ENCODE measurements at places on chromosomes 3 and 15.

DNA sequence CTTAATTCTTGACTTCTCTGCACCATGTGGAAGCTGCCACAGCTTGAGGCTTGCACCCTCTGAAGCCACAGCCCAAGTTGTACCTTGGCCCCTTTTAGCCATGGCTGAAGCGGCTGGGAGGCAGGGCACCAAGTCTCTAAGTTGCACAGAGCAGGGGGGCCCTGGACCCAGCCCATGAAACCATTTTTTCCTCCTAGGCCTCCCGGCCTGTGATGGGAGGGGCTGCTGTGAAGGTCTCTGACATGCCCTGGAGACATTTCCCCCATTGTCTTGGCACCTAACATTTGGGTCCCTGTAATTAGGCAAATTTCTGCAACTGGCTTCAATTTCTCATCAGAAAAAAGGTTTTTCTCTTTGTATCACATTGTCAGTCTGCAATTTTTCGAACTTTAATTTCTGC, 92.8 kb upstream of the GALNT15 start:
- no peak for DNase-seq

GRCh38 chr3:106247902-106248684, 379.3 kb upstream of the CBLB start:
- DNase-seq, result no peak

DNA sequence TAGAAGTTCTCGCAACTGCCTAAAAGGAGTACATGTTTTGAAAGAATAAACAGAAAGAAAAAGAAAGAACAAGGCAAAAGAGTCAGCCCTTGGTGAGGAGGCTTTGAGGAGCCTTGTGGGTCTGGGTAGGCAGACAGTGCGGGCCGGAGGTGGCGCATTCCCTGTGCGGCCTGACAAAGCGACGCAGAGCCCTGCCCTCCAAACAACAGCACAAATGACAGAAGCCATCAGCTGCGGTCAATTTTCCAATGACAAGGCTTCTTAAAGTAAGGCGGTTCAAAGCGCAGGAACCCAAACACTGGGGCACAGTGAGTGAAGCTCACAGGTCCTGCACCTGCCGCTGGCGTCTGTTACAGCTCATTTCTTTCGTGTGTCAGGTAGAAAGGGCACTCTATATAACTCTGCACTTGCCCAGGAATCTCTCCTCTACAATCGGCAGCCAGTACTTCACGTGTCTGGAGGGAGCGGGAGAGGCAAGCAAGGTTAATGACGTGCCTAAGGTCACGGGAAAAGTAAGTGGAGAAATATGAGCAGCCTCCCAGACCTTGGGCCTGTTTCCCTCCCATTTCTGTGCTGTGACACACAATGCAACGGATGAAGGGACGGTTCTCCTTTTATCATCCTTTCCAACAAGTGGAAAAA, 178.1 kb downstream of the OPA1 start:
- no peak for DNase-seq

GRCh38 chr3:33392703-33393125, 47.5 kb downstream of the UBP1 start:
- DNase-seq, result no peak

DNA sequence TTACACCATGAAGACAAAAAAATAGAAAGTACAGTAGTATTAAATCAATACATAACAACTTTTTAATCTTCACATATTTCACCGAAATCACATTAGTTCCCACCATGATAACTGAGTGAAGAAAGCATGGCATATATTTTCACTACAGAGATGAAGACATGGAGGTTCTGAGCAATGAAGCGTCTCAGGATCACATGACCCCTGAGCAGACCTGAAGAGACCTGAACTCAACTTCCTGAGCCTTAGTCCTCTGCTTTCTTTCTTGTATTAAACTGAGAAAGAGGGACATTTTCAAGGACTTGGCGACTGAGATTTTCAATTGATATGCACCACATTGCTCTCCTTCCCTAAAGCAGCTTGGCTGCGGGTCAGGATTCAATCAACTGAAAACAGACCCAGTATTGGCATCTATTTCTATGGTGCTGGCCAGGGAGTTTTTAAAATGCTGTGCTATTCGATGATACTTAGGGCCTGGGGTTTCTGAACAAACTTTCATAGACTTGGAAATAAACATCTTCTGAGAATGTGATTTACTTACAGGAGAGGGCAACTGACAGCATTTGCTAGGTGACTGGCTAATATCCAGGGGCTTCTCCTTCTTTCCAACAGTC, 165.1 kb downstream of the LSAMP start:
- DNase-seq, result no peak

- DNase-seq, result no peak
These were observed 132.3 kb downstream of the FAM43A start for GRCh38 chr3:194817936-194818335.

DNA sequence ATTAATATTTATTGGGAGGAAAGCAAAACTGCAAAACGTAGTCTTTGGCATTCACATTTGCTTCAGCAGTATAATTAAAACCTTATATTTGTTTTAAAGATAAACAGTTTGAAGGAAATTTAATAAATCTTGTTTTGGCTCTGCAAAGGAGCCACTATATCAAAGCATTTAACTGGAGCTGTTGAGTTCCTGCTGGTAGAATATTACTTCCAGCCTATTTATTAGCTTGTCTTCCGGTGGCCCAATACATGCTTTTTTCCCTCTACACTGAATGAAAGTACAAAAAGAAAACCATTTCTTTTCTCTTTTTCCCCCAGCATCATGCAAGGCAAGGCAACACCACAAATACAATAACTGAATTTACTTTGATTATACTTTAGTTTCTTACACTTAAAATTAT, 26.3 kb downstream of the SPTSSB start:
- no peak for DNase-seq

DNA sequence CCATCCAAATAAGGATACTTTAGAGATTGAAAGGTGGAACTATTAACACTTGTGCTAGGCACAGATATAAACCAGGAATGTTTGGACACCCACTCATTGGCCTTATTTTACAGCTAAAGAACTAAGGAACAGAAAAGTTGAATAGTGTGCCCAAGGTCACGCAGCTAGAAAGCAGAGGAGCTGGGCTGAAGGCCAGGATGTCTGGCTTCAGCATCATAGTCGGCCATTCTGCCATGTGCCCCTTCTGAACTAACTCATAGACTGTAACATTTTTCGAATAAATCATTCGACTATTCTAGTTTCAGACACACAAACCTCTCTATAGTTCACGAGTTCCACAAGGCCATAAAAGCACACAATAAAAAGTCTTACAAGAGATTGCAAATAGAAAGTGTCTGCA, 71.1 kb downstream of the SUMF1 start:
- no peak for DNase-seq

DNA sequence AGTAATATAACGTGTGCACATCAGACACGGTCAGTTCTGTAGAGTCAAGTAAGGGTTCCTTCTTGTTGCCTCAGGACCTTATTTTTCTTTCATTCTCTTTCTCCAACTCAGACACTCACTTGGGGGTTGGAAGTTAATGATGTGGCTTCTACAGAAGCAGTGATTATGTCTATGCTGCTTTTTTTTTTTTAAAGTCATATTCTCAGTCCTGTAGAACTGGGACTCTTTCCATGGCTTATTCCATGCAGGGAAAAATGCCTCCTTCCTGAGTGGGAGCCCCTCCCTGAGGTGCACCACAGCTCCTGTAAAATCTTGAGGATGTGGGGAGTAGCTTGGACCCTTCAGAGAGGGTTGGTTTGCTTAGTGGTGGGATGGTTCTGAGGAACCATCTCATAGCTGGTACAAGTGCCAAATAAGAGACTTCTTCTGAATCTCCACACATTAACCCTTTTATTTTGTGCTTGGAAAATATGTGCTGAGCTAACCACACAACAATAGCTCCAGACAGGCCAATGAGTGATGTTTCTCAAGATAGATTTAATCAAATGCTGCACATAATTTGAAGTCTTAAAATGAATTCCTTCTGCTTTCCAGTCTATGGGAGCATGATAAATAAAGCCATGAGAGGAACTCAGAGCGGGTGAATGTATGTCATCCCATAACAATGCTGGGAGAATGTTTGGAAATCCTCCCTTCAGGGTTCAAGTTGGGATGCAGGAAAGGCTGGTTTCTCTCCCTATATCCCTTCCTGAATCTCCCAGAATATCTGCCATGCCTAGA, 23.3 kb upstream of the FSTL1 start:
- no peak for DNase-seq

DNA sequence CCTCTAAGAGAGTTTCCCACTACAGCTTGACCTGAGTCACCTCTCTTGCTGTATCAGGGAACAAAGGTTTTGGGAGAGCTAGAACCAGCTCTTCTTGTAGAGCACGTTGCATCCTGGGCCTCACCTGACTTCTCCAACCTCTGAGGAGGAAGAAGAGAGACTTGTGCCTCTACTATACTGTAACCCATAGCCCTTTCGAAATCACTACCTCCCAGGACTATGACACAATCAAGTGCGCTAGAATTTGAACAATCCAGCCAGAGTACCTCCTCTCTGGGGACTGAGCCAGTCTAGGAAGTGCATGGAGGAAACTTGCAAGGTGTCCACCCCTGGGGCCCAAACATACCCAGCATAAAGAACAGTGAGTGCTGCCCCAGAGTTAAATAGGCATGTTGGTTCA, 192.8 kb upstream of the BHLHE40 start:
- DNase-seq, result no peak

DNA sequence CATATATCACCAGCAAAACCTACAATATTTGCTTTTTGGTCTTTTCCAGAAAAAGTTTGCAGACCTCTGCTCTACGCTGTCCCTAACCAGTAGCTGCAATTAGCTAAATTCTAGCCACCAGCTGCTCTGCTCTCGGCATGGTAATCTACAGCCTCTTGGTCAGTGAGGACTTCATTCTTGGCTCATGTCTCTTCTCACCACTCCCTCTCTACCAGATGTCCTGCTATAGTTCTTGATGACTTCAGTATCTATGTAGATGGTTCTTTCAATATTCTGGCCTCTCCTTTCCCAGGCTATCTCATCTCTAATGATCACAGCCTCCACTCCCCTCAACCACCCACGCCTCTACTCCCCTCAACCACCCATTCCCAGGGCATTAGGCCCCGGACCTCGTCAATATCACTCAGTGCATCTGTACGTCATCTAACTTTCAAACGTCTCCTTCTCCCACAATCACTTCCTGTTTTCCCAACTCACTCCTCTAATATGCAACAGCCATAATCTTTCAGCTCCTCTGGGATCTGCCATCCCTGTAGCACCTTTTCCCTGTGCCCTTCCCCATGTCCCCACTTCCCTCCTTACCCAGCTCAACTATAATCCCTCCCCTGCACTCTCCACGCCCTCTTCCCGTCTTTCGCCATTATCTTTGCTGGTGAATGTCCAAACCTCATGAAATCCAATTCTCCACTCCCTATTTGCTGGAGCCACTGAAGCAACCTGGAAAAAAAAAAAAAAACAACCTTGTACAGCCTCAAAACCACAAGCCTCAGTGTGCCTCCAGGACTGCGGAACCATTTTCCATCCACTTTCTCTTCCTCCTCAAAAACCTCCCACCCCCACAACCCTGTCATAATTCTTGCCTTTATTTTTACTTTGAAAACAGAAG, 429.4 kb upstream of the PROK2 start:
- DNase-seq, result no peak

- no peak for DNase-seq
These were observed 139.5 kb downstream of the OSBPL10 start for GRCh38 chr3:31841515-31841914.

DNA sequence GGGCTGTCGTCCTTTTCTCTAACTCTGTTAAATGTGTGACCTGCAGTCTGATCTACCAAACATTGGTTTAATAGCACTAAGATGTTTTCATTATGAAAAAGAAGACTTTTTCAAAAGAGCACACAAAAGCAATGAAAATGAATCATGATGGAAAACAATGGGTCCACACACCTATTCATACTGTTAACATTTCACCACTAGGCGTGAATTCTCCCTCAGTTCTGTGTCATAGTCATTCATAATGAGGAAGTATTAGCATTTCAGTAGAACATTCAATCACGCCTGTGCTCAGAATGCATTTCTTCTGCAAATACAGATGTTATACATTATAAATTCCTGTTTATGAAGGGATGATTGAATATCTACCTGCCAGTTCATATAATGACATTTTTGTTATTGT, 35.9 kb downstream of the EIF4E3 start:
- DNase-seq, result no peak

- no peak for DNase-seq
These were observed 56.6 kb upstream of the POMGNT2 start for GRCh38 chr3:43162230-43163084.

GRCh38 chr15:96358001-96358801, 27.7 kb downstream of the NR2F2 start:
- DNase-seq, result no peak

DNA sequence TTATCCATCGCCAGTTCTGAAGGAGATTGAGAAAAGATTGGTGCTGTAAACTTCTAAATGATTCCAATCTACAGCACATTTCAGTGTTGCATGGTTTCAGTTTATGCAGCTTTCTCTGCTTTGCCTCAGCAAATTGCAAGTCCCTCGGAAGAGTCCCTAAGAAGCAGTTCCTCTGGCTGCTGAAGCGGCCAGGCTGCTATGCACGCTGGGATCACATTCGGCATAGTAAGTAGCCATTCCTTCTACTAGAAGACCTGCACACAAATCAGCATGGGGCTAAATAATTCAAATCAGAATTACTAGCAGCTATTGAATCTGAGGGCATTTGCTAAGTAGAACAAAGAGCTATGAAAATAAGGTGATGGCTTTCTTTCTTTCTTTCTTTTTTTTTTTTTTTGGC, 769.5 kb downstream of the AGBL1 start:
- no peak for DNase-seq

DNA sequence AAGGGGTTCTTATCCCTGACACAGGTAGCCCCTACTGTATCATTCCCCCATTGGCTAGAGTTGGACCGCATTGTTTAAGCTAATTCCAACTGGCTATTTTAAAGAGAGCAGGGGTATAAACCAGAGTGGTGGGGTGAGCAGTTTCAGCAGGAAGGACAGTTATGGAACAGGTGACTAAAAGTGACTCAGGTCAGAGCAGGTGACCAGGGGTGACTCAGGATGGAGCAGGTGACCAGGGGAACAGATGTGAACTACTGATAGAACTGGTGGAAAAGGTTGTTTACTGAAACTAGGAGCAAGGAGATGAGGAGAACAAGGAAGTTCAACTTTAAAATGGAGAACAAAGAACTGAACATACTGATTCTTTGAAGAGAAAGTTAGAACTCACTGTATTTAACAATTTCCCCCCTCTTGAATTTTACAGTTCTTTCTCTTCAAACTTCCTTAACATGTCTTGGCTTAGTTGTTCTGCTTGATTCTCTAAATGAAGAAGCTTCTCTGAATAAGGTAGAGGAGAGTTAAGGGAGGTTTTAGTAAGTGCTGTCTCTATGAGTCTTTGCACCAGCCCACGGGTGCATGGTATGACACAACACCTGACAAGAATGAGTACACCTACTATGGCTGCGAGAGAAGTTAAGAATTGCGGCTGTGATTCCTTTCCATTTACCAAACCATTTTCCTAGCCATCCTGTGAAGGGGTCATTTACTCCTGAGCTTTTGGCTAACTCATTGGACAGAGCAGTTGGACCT, 83.4 kb upstream of the WNT7A start:
- no peak for DNase-seq

- no peak for DNase-seq
These were observed 786.4 kb downstream of the MCTP2 start for GRCh38 chr15:95017666-95018328.

DNA sequence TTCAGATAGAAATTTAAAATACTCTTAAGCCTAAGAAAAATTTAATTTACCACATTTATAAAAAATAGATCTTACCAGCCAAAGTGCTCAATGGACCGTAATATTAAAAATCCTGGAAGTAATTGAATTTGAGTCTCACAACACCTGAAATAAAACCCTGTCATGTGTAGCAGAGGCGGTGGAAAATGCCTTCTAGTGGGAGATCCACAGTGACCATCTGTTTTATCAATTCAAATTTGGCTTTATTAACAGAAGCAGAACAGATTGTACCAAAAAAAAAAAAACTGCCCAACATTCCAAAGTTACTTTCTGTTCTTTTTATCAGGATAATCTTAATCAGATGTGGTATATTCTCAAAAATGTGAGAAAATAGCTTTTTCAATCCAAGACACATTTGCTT, 71.7 kb downstream of the DMXL2 start:
- DNase-seq, result no peak

Measured in suprapubic skin (tissue), 4 donors.